G401 (cell line): ENCODE measurements at places on chromosomes 2 and 18. TPM values are rescaled to one million over a fixed set of nuclear protein-coding genes. Genes with fewer than 3 reads are reported as not detected.
A peak's percentile ranks its signal among the peaks of the same experiment; 100 is the strongest.

Gene ASXL3
- not detected in 2 replicates for total RNA-seq

DNA sequence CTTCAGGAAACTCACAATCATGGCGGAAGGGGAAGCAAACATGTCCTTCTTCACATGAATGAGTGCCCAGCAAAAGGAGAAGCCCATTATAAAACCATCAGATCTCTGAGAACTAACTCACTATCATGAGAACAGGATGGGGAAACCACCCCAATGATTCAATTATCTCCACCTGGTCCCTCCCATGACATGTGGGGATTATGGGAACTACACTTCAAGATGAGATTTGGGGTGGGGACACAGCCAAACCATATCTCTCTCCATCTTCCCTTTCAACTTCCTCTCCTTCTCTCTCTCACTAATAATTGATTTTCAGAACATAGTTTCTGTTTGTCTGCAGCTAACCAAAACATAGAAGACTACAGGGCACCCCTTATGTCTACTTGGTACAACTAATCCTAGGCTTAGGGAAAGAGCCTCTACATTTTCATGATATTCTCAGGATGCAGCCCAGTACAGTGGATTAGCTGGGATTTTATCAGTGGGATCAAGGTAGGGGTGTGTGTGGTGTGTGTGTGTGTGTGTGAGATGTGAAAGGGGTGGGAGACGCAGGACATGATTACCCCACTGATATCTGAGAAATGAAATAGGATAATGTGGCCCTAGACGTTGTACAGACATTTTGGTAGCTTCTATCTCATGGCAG lies 2.8 kb upstream of the ATF2 start:
- no peak for DNase-seq

GRCh38 chr18:11293794-11294193 lies 144.4 kb upstream of the PIEZO2 start:
- DNase-seq, result no peak

- no peak for DNase-seq
Observed at GRCh38 chr2:64866797-64867196, 122.4 kb upstream of the SLC1A4 start.

- DNase-seq, result no peak
Observed at GRCh38 chr2:158795195-158795924, at the start of gene DAPL1. DAPL1 (plus strand) TSS chr2:158795317; CDS start chr2:158795373, 56 bp downstream.

- DNase-seq, result no peak
Observed at GRCh38 chr2:161954103-161954502, 119.9 kb downstream of the DPP4 start.

Gene GPR35
- total RNA-seq, result 0.86 TPM in 1 of 2 replicates, not detected in the other

- no peak for DNase-seq
Observed at GRCh38 chr2:15271276-15271675, 289.9 kb downstream of the NBAS start.

Gene LRRC30
- total RNA-seq, result not detected in 2 replicates

Gene RGPD8
- total RNA-seq, result 3.8 and 9.7 TPM in 2 replicates

- DNase-seq, result no peak
Observed at GRCh38 chr18:40075616-40076015, 1879.4 kb upstream of the PIK3C3 start.

Gene TMEM17
- total RNA-seq, result 1.3 and 2.4 TPM in 2 replicates

- no peak for DNase-seq
Observed at GRCh38 chr18:48841381-48842258, 109.1 kb downstream of the SMAD7 start.

- DNase-seq, result no peak
Observed at GRCh38 chr2:38381381-38382143, 4.5 kb upstream of the ATL2 start.

Gene CREG2
- total RNA-seq, result not detected in 2 replicates

GRCh38 chr2:61658841-61659780 lies 121.0 kb upstream of the XPO1 start:
- DNase-seq, result peak; percentile 19

DNA sequence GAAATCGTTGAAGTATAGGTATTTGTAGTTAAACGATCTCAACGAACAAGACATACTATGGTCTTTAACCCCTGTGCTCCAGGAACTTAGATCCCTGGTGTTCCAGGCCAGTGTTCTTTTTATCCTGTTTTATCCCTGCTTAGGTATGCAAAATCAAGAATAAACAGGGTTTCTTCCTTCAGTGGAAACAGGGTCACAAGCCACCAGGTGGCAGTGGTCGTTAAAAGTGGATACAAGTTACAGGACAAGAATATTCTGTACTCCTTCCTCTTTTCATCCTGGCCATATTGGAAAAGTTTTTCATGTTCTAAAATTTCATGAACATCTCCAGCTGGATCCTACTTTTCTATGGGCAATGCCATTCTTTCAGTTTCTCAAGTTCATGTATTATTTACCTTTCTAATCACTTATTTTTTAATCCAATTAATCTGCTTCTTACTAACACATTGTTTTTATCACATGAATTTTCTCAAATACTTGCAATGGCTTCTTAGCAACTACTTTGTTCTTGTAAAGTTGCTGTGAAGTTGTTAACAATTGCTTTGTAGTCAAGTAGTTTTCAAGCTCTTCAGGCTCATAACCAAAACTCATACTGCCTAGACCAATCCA lies 16.4 kb upstream of the HNMT start:
- DNase-seq, result peak; percentile 64

Gene MOGAT1
- total RNA-seq, result not detected in 2 replicates

DNA sequence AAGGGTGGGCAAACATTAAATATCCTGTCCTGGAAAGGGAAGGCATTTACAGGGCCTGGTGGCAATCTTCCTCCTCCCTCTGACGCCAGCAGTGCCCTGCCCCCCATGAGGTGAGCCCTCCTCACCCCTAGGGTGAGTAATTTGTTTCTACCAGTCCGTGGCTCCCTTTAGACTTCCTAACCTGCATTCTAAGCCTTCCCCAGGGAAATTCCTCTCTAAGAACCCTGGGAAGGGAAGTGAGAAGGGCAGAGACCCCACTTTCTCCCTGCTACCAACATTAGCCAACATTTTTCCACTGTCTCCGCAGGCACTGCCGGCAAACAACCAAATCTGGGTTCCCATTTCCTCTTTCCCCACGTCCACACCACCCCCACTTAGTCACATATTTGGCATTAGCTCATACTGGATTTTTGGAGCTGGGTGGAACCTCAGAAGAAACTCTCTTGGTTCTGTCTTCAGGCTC lies 69.3 kb downstream of the NRP2 start:
- DNase-seq, result no peak

DNA sequence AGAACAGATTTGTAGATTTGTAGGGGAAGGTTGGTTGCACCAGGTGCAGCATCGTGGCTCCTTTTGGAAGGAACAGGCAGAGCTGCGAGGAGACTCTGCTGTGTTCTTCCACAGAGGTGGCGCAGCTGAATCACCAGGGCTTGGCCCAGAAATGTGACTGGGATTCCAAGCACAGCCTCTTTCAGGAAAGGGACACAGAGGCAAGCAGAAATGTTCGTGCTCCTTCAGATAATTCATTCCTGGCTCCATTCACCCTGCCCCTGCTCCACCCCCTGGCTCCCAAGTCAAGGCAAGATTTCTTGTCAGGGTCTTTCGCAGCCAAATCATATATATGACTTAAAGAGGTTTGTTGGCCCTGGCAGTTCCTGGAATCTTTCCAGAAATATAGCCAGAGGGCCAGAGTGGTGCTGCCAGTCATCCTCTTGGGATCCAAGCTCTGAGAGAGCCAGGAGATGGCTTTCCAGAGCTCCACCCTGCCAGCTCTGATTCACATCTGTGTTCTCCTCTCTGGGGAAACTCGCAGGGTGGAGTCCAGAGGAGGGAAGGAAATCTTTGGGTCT lies 203.9 kb upstream of the TANK start:
- DNase-seq, result no peak

DNA sequence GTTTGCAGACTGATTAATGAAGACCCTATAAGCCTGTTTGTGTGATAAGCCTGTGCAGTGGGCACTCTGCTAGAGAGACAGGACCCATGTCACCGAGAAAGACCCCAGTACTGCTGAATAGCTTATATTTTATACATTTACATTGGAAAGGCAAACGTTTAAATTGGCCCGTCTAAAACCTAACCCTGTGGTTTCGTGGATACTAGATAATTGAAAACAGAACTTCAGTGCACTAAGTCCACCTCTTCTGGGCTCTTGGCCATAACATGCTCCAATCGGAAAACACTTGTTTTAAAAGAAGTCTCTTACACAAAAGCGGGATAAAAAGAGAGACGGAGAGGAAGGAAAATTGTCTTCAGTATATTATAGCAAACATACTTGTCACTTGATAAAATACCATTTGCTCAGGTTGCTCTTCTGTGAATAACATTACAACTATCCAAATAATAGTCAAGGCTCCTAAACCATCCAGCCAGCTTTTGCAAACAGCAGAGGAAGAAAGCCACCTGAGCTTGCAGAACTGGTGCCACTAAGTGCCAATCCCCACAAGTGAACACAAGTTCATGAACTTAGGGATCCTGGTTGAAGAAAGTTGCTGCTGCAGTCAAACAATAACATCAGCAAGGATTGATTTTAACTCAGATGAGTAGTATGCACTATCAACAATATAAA lies 218.4 kb upstream of the FN1 start:
- no peak for DNase-seq

- DNase-seq, result no peak
Observed at GRCh38 chr2:226190479-226191252, 609.0 kb downstream of the IRS1 start.

GRCh38 chr2:98434492-98434891 lies 10.2 kb upstream of the INPP4A start:
- DNase-seq, result no peak

DNA sequence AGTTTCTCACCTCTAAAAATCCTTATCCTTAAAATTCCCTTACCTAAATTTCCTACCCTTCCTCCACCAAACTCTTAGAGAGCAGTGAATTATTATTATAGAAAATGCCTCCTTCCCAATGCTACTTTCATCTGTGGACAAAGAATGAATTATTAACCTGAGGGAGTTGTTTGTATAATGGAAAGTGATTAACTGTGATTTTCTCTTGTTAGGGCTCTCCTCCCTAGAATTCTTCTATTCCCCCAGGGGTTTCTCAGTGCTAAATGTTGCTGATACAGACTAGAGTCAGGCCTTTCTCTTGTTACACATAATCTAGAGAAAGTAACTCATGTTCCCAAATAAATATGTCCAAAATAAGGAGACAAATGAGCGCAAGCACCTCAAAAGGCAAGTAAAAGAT lies 23.3 kb downstream of the EPB41L5 start:
- no peak for DNase-seq

DNA sequence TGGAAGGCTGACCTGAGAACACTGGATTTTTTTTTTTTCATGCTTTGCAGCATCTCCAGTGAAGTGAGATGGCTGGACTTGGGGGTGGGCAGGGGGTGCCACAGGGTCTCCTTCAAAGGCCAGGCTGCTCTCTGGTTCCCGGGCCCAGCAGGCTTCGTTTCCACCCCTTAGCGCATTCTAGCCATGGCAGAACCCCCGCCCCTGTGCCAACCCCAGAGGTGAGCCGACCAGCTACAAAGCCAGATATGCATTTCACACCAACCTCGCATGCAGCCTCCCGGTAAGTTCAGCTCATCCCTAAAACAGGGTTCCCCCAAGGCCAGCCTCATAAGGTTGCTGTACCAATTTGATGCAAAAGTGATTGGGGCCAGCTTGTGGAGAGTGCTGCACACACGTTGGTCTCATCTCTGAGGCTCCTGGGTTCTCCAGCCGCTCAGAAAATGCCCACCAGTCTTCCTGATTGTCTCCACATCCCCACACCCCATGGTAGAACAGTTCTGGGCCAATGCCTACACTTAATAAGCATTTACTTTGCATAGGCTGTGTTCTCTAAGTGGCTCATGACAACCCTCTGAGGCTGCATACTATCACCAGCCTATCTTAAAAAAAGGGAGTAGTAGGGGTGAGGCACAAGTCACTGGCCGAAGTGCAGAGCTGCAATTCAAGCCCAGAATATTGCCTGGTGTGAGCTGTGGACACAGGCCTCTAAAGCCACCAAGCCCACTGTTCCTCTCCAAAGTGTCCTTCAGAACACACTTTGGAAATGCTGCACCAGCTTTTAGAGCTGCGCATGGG lies 23.3 kb downstream of the SMAD7 start:
- peak; percentile 35 for DNase-seq

- peak; percentile 27 for DNase-seq
Observed at GRCh38 chr2:46490521-46491141, 11.3 kb downstream of the TMEM247 start.

Gene CTLA4
- total RNA-seq, result not detected in 2 replicates

GRCh38 chr2:127818241-127818640 lies 7.3 kb upstream of the WDR33 start:
- DNase-seq, result no peak

Gene GULP1
- 126 and 163 TPM in 2 replicates for total RNA-seq

Gene UPP2
- total RNA-seq, result not detected in 2 replicates

Gene MRO
- 0.03 TPM in 1 of 2 replicates, not detected in the other for total RNA-seq

Gene MOCOS
- total RNA-seq, result not detected in 2 replicates

Gene L3MBTL4
- total RNA-seq, result not detected in 2 replicates

GRCh38 chr2:25972049-25972823 lies 10.1 kb downstream of the KIF3C start:
- DNase-seq, result no peak

- DNase-seq, result no peak
Observed at GRCh38 chr2:61380056-61380881, 90.6 kb downstream of the USP34 start.

DNA sequence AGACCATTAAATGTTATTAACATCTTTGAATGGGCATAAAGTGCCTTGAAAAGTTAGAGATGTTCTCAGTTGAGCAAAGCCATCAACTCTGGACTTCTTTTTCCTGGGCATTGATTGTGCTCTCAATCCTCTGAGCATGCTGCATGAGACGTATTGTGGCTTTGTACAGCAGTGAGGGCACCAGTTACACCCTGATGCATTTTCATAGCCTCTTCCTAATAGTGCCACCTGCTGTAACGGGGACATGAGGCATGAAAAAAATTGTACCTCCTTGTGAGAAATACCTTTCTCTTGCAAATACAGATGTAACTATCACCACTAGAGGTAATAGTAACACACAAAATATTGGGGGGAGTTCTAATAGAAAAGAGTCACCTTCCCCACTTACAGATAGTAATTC lies 697.5 kb downstream of the TMEM182 start:
- DNase-seq, result no peak

DNA sequence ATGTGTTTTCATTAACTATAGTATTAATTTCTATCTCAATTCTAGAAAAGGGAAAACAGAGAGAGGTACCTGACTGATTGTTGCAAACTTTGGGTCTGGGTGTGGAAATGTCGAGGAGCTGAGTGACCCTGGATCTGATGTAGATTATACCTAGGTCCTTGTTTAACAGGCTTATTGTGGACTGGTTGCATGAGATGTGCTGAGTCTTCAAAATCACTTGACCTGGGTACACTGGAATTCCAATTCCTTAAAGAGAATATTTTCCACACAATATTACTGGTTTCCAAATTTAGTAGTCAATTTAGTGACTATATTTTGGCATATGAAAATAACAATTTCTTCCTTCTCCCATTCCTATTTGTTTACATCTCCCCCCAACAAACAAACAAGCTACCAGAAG lies 13.6 kb downstream of the DUSP11 start:
- DNase-seq, result no peak

DNA sequence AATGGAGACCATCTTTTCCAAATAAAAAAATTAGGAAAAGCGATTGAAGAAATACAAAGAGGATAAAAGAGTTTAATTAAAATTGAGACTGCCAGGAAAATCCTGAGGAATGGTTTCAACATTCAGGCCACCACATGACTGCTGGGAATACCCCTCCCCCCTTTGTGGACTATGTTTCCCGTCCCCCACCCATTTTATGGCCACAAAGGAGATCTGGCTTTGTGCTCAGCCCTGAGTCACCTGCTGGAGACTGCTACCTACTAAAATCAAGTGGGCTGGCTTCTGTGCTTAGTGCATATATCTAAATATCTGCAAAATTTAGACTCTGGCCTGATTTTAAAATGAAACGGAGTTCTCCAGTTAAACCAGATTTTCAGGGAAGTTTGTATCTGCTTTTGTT lies 10.1 kb downstream of the RND3 start:
- DNase-seq, result no peak
